Esophagus muscularis mucosa (tissue), 4 donors: ENCODE measurements at places on chromosomes 3 and 15. TPM values are rescaled to one million over a fixed set of nuclear protein-coding genes. Genes with fewer than 3 reads are reported as not detected.

The PSTPIP1 gene
- 7.7 TPM for total RNA-seq

The IMPG2 gene
- 0.83 TPM for total RNA-seq

The CDHR4 gene
- total RNA-seq, result 0.17 TPM

The SH3GL3 gene
- total RNA-seq, result 0.19 TPM

The ROBO1 gene
- total RNA-seq, result 14.2 TPM

The PLCL2 gene
- total RNA-seq, result 5.9 TPM

The FEZF2 gene
- not detected for total RNA-seq

The CADM2 gene
- total RNA-seq, result 16.2 TPM

The EAF2 gene
- total RNA-seq, result 3.0 TPM

The EXOSC7 gene
- 20.8 TPM for total RNA-seq

The SEMA6D gene
- total RNA-seq, result 2.1 TPM

The COL6A5 gene
- total RNA-seq, result not detected

The FBXW12 gene
- total RNA-seq, result 0.65 TPM

The TLR9 gene
- 0.69 TPM for total RNA-seq

The OIP5 gene
- total RNA-seq, result not detected

The SLC2A2 gene
- total RNA-seq, result not detected

The MYO1E gene
- 38.3 TPM for total RNA-seq

The MASP1 gene
- 0.97 TPM for total RNA-seq

The LRRC31 gene
- not detected for total RNA-seq
